Jurkat, Clone E6-1 (cell line): ENCODE measurements at places on chromosomes 2 and 18.

DNA sequence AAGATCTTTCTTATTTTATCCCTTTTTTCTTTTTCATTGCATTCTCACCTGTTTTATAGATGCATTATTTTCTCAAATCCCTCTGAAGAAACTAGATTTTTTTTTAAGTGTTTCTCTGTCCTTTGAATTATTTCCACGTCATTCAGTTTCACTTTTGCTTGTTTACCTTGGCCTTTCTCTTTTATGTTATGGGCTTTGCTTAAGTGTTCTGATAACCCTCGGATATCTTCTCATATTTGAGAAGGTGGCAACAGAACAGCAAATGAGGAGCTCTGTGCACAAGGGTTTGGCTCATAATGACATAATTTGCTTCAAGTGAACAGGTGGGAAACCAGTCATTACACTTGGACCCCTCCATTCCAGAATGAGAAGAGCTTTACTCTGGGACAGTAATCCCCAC, 111.9 kb downstream of the C1D start:
- no peak for DNase-seq

DNA sequence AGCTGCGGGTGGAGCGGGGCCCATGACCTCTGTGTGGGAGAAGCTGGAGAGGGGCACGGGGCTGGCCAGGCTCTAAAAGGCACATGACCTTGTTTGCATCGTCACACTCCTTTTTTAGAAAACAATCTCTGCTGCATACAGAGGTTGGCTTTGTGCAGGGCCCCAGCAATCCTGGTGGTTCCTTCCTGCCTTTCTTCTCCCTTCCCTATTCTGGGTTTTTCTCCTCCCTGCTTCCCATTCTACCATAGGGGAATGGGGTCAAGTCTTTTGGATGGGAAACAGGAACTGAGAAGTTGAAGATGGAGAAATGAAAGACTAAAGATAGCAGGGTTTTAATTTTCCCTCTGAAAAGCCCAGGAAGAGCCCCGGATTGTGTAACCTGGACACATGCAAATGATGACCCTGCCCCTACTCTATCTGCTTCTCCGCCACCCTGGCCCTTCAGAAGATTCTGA, 53.9 kb downstream of the ASAP2 start:
- DNase-seq = no peak

- DNase-seq = no peak
Measured at GRCh38 chr18:49842656-49843055, 29.3 kb upstream of the ACAA2 start.

GRCh38 chr2:230537531-230537976, 121.6 kb downstream of the SP100 start:
- DNase-seq = no peak

- no peak for DNase-seq
Measured at GRCh38 chr2:205656461-205656860, 25.8 kb upstream of the NRP2 start.

- DNase-seq = no peak
Measured at GRCh38 chr18:25704494-25704893, 352.5 kb upstream of the ZNF521 start.

- no peak for DNase-seq
Measured at GRCh38 chr2:157376041-157376440, 50.4 kb upstream of the ERMN start.

GRCh38 chr2:240916571-240917008, 10.5 kb downstream of the CROCC2 start:
- no peak for DNase-seq

DNA sequence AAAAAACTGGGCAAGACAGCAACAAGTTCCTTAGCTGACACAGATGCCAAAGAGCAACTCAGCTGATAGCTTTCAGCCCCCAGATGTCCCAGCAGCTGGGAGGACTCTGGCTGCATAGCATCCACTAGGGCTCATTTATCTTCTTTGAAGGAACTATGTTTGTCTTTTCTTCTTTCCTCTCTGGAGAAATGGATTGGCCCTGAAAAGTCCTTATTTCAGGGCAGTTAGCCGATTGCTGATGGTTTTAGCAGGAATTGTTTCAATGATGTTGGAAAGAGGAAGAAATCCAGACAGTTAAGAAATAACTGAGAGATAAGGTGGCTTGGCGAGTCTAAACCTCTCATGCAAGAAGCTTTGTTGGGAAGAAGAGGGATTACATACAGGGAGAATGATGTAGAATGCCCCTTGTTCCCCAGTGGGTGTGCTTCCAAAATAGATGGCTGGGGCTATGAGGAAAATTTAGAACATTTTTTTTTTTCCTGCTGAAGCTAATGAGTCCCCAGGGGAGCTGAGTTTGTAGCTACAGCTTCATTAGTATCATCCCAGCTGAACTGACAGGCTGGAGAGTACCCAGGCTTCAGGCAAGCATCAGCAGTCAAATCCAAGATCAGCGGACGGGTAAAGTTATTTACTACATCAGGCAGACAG, 33.6 kb upstream of the SERPINE2 start:
- DNase-seq = no peak

- DNase-seq = no peak
Measured at GRCh38 chr18:58611395-58612131, 17.3 kb downstream of the ALPK2 start.

GRCh38 chr2:195967336-195967735, 101.3 kb downstream of the DNAH7 start:
- DNase-seq = no peak

GRCh38 chr2:198096002-198096401, 291.6 kb downstream of the PLCL1 start:
- no peak for DNase-seq

GRCh38 chr2:217787160-217787877, 215.5 kb downstream of the TNS1 start:
- DNase-seq = no peak

DNA sequence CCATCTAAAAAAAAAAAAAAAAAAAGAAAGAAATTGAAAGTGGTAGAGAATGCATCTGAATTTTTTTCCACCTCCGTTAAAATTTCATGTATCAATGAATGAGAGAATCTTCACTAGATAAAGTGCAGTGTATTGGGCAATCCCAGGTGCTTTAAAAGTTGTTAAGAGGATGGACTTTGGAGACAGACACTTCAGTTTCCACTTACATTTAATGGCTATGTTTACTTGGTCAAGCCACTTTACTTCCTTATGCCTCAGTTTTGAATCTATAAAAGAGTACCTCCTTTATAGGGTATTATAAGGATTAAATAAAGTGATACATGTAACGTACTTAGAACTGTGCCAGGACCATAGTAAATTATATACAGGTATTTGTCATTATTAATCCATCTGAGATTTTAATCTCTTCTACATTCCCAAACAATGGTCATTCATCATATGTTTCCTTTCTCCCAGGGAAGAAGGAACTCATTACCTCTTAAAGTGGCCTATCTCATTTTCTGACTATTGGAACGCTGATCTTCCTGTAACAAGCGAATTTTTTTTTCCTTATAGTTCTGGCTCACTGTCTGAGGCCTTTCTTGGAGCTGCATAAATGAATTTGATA, 29.1 kb upstream of the TANK start:
- DNase-seq = no peak

DNA sequence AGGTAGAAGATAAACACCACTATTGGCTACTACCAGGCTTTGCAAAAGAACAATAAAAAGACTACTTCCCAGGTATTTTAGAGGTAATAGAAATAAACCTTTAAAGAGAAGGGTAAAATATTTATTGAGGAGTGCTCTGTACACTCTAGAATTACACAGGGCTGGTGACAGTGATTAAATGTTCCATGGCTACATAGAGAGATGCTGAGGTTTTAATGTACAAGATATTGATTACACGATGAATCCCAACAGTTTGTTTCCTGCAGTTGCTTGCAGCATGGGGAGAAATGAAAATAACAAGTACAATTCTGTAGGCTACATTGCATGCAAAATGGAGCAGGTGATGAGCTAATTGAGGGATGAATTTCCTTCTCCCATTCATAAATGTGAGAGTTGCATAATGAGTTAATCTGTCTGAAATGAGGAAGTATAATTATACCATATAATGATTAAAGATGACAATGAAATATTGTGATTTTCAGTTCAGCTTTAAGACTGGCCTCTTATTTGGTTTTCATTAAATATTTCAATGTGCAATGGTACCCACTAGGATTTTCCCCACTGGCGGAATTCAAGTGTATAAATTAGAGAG, 266.1 kb downstream of the SOCS6 start:
- DNase-seq = no peak

DNA sequence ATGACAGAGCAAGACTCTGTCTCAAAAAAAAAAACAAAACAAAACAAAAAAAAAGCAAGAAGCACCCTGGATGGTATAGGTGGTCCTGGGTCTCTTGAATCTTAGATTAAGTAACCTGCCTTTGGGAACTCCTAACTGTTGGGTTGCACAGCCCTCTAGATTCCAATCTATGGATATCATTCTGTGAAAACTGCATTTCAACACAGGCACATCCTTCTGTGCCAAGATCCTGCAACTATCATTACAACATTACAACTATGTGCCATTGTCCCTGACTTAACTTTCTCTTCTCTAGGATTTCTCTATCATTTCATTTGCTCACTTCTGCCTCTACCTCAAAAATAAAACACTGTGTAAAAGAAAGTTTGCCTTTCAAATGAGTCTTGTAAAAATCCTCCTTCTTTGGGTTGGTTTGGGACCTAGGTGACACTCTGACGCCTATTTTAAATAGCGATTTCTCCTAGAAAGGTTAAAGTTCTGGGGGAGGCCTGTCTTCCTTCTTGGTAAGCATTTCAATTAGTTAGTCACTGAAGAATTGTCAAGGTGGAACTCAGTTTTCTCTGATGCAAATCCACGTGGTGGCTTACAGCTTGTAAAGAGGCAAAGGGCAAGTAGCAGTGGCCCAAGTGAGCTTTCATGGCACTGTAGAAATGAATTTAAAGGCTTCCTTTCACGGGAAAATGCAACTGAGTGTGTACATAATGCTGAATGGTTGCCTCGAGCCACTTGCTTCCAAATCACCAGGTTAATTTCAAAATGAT, 9.2 kb downstream of the LGALSL start:
- DNase-seq = no peak

GRCh38 chr2:205902041-205902899, 183.7 kb downstream of the INO80D start:
- DNase-seq = no peak

GRCh38 chr18:3261373-3262233, at the start of gene MYL12B:
MYL12B (plus strand) TSS chr18:3262133; CDS start chr18:3272899, 10,766 bp downstream.
- peak; percentile 58 for DNase-seq

GRCh38 chr18:61551586-61551985, 218.4 kb downstream of the CDH20 start:
- peak; percentile 54 for DNase-seq

GRCh38 chr2:53582556-53582955, 185.0 kb upstream of the CHAC2 start:
- no peak for DNase-seq

DNA sequence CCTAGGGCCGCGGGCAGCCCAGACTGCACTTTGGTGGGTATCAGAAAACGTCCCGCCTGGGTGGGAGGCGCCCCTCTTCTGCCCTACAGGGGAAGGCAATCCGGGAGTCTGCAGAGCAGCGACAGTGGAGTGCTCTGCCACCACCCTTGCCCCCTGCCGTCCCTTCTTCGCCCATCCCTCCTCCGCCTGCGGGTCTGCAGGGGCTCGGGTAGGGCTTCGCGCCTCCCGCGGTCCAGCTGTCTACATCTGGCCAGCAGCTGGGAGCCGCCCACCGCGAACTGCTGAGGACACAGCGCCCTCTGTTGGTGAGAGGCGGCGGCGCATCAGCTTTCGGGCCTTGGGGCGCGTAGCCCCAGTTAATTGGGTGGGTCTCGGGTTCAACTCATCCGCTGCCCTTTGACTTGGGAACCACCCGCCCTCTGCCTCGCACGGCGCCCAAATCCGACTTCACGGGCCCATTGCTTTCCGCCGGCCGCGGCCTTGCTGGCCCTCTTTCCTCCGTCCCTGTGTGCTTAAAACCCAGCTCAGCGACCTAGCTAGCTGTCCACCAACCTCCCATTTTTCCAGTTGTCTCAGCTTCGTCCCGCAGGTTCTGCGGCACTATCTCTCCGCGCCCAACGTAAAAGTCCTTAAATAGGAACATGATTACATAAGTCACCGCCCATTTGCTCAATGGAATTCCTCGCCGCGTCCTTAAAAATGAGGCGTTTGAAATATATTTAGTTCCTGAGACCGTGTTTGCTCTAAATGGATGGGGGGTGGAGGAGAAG, 17.6 kb downstream of the WNT10A start:
- DNase-seq = no peak

- DNase-seq = no peak
Measured at GRCh38 chr2:16272038-16272788, 331.9 kb downstream of the MYCN start.

DNA sequence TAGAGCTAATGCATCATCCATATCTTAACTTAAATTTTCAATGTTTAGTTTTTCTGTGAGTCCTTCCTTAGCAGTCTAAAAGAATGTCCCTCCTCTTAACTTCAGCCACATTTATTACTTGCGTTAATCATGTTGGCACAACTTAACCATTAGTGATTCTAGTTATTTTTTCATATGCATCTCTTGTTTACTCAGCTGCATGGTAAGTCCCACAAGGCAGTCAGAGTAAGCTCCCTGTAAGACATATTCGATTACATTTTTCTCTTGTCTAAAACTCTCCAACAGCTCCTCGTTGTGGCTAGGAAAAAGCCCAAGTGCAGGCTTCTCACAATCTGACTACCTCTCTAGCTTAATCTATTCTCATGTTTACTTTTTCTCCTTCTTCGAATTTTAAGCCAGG, 2045.3 kb upstream of the PIK3C3 start:
- DNase-seq = no peak

GRCh38 chr2:10514273-10514672, 66.1 kb upstream of the ODC1 start:
- no peak for DNase-seq

DNA sequence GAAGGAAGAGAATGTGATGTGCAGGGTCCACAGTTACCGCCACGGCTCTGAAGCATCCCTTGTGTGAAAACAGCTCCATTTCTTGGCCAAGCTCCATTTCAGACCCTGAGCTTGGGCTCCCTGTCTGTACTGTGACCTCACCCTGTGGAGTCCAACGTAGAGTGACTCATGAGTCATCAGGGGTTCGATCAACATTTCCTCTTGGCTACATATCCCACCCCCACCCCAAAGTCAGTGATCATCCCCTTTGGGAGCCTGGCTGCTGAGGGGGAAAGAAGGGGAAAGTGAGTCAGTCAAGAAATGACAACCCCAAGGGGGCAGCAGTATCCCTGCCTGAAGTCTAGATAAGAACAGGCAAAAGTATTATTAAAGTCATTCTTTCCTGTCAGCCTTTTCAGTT, 62.2 kb downstream of the PAPOLG start:
- peak; percentile 19 for DNase-seq

GRCh38 chr2:60476206-60476954, 77.1 kb downstream of the BCL11A start:
- no peak for DNase-seq

- peak; percentile 25 for DNase-seq
Measured at GRCh38 chr2:56749152-56749752, 565.5 kb downstream of the CCDC85A start.

GRCh38 chr2:160747501-160748170, 254.0 kb upstream of the RBMS1 start:
- no peak for DNase-seq

- DNase-seq = no peak
Measured at GRCh38 chr2:207848545-207848928, 78.8 kb upstream of the FZD5 start.

- no peak for DNase-seq
Measured at GRCh38 chr2:64327129-64327509, 126.8 kb upstream of the LGALSL start.
